ENCODE measurements at places on chromosomes 12 and 14. TPM values are rescaled to one million over a fixed set of nuclear protein-coding genes. Genes with fewer than 3 reads are reported as not detected.

The CD69 gene
- total RNA-seq, result 143 TPM

The SNRNP35 gene
- 20.8 TPM for total RNA-seq

The NOVA1 gene
- total RNA-seq, result 0.10 TPM

GRCh38 chr12:124967016-124967739, 21.8 kb downstream of the DHX37 start:
- no peak for DNase-seq

GRCh38 chr14:91018481-91018880, 42.0 kb downstream of the RPS6KA5 start:
- DNase-seq, result no peak

GRCh38 chr12:94793191-94793595, 142.8 kb upstream of the TMCC3 start:
- DNase-seq, result no peak

GRCh38 chr12:124381456-124382296, 86.8 kb downstream of the RFLNA start:
- no peak for DNase-seq
